ENCODE measurements at places on chromosomes 4 and X. TPM values are rescaled to one million over a fixed set of nuclear protein-coding genes. Genes with fewer than 3 reads are reported as not detected.

SLITRK4 gene
- total RNA-seq = not detected

GLRA2 gene
- total RNA-seq = not detected

VCX3B gene
- not detected for total RNA-seq

TRIM60 gene
- not detected for total RNA-seq

TCEAL6 gene
- total RNA-seq = not detected

GASK1B gene
- 24.8 TPM for total RNA-seq

ARMCX1 gene
- 34.6 TPM for total RNA-seq

SLC49A3 gene
- 1.9 TPM for total RNA-seq

GAR1 gene
- total RNA-seq = 5.7 TPM

CFAP99 gene
- not detected for total RNA-seq

CCDC110 gene
- 0.71 TPM for total RNA-seq

CTPS2 gene
- total RNA-seq = 11.9 TPM

GPR50 gene
- total RNA-seq = not detected

TBCK gene
- total RNA-seq = 27.5 TPM

DCAF12L1 gene
- total RNA-seq = not detected

CDX4 gene
- not detected for total RNA-seq

DACH2 gene
- not detected for total RNA-seq

CETN2 gene
- 60.0 TPM for total RNA-seq

SRPK3 gene
- not detected for total RNA-seq
